ENCODE measurements at places on chromosomes 2 and 18.
A peak's percentile ranks its signal among the peaks of the same experiment; 100 is the strongest.

GRCh38 chr2:79935771-79936657 is 368.5 kb downstream of the LRRTM1 start:
- no peak for DNase-seq

- no peak for DNase-seq
These were observed 39.6 kb downstream of the R3HDM1 start for GRCh38 chr2:135570884-135571283.

DNA sequence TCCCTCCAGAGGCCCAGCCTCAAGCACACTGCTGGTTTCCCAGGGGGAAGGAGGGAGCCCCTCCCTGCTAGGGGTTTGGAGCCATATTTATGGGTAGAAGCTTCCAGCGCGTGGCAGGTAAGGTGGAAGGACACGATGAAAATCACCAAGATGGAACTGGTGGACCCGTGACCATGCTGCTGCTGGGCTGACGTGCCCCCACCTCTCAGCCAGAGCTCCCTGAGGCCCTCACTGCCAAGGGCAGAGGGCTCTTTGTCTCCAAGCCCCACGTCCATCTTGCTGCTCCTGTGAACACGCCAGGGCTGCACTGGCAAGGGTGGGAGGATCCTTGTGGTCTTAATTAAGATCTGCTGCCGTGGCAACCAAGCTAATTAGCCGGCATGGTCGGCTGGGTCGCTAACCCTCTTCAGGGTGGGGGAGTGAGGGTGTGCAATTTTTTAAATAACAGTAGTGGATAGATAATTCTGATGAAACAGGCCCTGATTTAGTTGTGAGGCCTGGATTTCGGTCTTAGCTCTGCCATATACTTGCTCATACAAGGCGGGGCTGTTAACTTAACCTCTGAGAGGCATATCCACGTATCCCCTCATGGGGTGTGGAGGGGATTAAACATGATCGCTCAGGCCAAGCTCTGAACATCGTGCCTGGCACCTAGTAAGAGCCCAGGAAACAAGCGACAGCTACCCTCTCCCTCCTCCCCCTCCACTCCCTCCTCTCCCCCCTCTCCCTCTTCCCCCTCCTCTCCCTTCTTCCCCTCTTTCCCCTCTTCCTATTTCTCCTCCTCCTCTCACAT is 232.8 kb downstream of the CELF4 start:
- no peak for DNase-seq

- DNase-seq = no peak
These were observed 66.7 kb downstream of the EDAR start for GRCh38 chr2:108922141-108922915.

DNA sequence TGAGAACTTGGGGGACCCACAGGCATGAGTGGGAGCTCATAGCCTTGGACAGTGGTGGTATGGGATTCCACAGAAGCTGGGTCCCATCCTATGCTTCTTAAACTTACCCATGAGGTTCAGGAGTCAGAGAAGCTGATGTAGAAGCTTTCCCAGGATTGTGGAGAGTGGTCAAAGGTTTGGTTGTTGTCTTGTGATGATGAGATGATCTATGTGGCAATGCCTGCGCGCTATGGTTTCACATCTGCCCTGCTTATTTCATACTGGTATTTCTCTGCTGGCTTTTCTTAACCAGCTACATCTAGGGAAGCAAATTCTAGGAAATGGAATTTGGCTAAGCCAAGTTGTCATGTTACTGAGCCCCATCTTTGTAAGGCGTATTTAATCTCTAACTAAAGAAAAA is 168.6 kb downstream of the ZNF407 start:
- DNase-seq = no peak

- DNase-seq = no peak
These were observed 22.4 kb upstream of the PMAIP1 start for GRCh38 chr18:59877361-59877760.

GRCh38 chr2:62456721-62457539 is 49.1 kb downstream of the TMEM17 start:
- peak; percentile 69 for DNase-seq

DNA sequence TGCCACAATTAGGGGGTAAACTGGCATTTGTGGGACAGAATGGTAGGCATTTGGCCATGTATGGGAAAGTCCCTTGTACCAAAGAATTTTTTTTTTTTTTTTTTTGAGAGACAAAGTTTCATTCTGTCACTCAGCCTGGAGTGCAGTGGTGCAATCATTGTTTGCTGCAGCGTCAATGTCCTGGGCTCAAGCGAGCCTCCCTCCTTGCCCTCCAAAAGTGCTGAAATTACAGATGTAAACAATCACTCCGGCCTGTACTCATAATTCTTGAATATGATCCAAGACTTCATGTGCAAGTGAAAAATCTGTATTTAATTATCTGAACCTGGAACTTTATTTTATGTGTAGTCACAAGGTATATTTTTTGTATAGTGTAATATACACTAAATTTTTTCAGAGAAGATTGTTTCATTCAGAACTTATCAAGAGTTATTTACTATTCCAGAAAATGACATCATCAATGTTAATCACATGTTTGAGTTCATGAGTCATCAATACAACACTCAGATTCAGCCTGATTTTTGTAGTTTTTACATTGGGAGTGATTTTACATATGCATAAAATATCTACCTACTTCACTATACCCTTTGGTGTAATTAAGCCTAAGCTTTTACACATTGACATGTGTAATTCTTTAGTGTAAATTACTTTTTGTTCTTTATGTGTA is 138.7 kb upstream of the L3MBTL4 start:
- no peak for DNase-seq

GRCh38 chr2:188647430-188648070 is 326.6 kb upstream of the COL3A1 start:
- DNase-seq = no peak

All from naive B cell (primary cell).